OCI-M1 (cell line): ENCODE measurements at places on chromosomes 13 and 19.
A peak's percentile ranks its signal among the peaks of the same experiment; 100 is the strongest.

- no peak for DNase-seq
These were observed 67.3 kb downstream of the ATP11A start for GRCh38 chr13:112756967-112757758.

DNA sequence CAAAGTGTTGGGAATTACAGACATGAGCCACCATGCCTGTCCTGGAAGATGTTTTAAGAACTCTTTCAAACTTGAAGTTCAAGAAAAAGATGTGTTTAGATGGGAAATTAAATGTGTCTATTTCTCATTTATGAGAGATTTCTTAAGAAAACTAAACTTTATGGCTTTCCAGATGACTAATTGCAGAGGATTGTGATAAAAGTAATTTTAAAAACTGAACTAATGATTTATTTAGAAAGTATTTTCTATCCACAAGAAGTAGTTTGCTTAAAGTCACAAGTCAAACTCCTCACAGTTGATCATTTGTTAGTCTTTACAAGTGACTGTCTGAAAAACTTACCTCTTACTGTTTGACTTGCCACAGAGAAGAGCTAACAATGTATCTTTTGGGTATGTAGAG, 89.6 kb upstream of the SPRY2 start:
- no peak for DNase-seq

DNA sequence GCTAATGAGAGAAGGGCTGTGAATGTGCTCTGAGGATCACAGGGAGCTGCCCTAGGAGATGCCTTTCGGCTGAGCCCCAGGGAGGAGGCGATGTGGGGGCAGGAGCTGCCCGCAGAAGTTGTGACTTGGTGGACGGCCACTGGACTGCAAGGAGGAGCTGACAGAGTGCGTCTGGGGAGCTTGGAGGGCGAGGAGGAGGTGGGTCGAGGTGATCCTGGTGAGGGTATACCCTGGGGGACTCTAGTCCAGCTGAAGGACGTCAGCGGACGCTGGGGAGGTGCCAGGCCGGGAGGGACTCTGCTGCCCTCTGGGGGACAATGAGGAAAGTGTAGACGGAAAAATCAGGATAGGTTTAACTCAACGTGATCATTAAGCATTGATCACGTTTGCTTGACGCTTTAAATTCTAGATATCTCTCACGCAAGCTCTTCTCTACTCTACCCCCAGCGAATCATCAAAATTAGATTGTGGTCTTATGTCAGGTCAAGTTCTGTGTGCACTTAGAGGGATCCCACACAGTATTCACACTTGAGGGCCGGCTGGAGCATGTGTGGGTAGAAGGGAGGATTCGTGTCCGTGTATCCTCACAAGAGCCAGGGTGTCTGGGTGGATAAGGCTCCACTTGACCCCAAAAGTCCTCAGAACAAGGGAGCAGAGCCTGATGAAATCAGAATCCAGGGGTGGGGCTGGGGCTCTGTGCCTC, 3.3 kb upstream of the CEACAM7 start:
- peak; percentile 49 for DNase-seq

GRCh38 chr19:28642787-28643683, 569.9 kb downstream of the UQCRFS1 start:
- no peak for DNase-seq

DNA sequence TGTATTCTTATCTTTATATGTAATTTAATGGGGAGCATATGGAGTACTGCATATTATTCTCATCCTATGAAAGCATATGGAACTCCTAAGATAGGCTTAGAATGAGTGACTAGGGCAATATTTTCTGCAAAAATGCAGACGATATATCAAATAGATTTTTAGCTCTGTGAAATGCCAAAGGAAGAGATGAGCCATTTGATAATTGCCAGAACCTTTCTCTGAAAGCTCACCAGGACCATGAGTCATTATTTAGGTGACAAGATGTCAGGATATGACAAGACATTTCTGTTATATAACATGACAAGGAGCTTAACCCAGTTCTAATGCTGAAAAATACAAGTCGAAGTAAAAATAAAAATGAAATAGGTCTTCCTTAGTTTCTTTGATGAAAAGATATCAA, 145.0 kb downstream of the SLITRK6 start:
- no peak for DNase-seq

GRCh38 chr19:5036698-5037563, 68.0 kb downstream of the KDM4B start:
- DNase-seq, result no peak

DNA sequence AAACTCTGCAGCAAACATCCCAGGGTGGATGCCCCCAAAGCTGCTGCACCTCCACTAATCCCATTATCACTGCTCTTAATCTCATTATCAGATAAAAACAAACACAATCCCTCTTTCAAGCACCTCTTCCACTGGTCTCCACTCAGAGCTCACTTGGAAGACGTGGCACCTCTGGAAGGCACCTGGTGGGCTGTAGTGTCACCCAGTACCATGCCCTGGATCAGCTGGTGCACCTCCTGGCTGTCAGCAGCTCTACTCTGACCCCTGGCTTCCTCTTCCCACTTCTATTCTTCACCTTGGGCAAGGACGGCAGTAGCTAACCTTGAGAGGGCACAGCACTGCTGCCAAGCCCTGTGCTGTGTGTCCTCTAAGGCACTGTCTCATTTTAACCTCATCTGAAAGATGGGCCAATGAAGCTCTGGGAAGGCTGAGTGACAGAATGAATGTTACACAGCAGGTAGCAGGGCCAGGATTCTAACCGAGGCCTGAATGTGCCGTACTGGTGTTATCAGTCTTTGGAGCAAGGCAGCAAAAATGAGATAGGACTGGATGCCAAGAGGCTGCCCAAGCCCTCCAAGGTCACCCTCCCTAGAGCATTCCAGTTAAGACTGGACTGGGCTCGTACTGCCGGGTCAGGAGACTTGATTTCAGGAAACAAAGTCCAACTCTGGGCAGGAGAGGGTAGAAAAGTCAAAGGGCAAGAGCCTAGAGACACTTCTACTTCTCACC, 7.4 kb downstream of the BRD4 start:
- peak; percentile 60 for DNase-seq

GRCh38 chr19:18128044-18128443, 24.9 kb upstream of the PIK3R2 start:
- DNase-seq, result peak; percentile 55

DNA sequence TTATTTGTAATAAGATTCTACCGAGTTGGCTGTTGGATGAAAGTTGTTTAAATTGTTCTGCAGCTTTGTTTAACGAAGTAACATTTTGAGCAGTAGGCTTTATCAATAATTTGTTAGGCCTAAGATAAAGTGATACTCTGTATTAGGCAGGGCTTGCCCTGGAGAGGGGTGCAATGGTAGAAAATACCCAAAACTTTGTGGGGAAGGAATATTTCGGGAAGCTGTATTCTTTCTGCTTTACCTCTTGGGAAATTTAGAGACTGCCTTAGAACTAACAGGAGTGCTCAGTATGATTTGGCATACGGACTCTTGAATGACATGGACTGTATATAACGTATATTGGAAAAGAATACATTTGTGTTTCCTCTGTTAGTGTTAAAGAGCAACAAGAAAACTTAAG, 2.5 kb downstream of the PDS5B start:
- DNase-seq, result no peak
